M059J (cell line): ENCODE measurements at places on chromosomes 1 and 21. TPM values are rescaled to one million over a fixed set of nuclear protein-coding genes. Genes with fewer than 3 reads are reported as not detected.

GRCh38 chr1:223089250-223089649, 53.8 kb downstream of the TLR5 start:
- no peak for DNase-seq

DNA sequence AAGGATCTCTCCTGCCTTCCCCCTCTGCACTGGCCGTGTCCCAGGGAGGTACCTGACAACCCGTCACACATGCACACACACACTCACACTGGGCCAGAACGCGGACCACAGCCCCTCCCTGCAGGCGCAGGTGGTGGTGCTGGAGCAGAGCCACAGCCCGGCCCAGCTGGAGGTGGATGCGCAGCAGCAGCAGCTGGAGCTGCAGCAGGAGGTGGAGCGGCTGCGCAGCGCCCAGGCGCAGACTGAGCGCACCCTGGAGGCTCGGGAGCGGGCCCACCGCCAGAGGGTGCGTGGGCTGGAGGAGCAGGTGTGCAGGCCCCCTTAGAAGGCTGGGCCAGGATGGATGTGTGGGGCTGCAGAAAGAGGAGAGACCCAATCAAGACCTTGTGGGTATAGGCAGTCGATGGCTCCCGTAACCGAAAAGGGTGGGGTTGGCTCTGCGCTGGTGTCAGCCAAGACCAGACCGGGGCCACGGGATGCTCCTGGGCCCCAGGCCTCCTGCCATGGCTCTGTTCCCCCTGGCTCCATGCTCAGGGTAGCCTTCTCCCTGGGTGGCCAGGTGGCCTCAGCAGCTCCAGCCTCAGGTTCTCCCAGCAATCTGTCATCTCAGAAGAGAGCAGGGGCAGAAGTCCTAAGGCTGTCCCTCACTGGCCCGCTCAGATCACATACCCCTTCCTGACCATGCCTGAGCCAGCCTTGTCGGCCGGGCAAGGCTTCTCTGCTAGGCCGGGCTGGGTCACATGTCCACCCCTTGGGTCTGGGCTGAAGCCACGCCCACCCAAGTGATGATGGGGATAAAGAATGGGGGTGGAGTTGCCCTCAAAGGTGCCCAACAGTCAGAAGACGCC, 8.9 kb downstream of the MFAP2 start:
- no peak for DNase-seq

GRCh38 chr1:41327383-41327999, 33.7 kb upstream of the FOXO6 start:
- DNase-seq = no peak

GRCh38 chr1:31976401-31976800, 37.3 kb upstream of the KHDRBS1 start:
- peak; percentile 74 for DNase-seq

GRCh38 chr1:218324226-218324580, 20.9 kb upstream of the TGFB2 start:
- DNase-seq = no peak

DNA sequence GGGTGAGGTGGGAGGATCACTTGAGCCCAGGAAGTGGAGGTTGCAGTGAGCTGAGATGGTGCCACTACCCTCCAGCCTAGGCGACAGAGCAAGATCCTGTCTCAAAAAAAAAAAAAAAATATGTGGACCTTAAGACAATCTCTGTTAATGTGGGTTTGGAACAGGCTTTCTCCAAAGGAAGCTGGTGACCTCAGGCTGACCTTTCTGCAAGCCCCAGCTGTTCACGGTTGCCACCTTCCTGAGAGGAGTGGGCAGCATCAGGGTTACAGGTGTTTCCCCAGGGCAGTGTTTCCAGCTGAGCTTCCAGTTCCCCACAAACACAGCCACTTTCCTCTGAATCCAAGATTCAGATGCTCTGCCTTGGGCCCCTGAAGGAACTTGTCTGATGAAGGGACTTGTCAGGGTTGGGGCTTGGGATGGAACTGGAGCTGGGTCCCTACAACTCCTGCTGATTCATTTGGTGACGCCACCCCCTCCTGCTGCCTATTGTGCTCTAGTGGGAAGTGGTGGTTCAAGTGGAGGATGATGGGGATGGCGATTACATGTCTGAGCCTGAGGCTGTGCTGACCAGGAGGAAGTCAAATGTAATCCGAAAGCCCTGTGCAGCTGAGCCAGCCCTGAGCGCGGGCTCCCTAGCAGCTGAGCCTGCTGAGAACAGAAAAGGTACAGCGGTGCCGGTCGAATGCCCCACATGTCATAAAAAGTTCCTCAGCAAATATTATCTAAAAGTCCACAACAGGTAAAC, 1.9 kb downstream of the ZBTB48 start:
- peak; percentile 22 for DNase-seq

GRCh38 chr1:235892734-235893413, 26.2 kb upstream of the LYST start:
- no peak for DNase-seq

- peak; percentile 27 for DNase-seq
These were observed 24.9 kb downstream of the ITPKB start for GRCh38 chr1:226714148-226714547.

DNA sequence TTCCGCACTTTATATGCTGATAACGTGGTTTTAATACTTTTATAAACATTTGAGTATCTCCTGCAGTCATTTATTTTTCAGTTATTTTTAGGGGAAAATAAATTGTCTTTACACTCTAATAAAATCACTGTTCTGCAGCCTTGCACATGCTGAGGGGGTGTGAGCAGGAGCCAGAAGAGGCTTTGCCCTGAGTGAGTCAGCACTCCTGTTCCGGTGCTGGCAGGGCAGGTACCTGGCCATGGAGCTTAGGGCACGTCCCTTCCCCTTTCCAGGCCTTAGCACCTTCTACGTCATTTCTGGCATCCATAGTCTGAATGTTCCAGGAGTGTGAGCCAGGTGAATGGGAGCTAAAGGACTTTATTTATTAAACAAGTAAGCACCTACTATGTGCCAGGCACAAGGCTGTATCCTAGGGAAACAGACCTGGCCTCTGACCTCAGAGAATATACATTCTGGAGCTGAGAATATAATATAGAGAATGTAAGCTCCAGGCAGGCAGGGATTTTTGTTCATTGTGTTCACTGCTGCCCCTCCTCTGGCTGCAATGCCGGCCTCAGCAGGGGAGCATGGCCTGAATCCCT, 402.9 kb downstream of the PTPRU start:
- peak; percentile 52 for DNase-seq

DNA sequence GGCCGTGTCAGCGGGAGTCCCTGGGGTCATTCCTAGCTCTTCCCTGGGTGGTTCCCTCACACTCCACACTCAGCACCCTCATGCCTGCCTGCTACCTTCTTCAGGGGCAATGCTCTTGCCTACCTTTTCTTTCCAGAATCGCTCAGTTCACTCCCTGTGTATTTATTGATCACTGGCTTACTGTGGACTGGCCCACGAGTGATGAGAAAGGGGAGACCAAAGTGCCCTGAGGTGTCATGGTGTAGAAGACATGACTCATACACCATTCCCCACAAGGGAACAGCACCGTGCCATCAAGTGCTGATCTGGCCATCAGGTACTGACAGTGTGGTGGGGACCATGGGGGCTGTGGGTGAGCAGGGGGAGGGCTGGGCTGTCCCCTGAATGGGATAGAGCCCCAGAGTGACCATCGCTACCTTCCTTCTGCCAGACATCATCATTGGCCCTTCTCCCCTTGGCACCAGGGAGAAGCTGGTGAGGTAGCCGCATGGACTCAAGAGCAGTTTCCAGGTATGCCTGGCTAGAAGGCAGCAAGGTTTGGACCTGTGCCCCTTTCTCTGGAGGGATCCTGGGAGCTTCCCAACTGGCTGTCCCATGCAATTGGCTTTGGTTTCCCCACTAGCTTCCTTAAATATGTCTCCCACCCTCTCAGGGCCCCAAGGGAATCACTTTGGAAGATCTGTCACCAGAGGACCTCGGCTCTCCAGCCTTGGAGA, 17.2 kb upstream of the LRRN2 start:
- DNase-seq = no peak

DNA sequence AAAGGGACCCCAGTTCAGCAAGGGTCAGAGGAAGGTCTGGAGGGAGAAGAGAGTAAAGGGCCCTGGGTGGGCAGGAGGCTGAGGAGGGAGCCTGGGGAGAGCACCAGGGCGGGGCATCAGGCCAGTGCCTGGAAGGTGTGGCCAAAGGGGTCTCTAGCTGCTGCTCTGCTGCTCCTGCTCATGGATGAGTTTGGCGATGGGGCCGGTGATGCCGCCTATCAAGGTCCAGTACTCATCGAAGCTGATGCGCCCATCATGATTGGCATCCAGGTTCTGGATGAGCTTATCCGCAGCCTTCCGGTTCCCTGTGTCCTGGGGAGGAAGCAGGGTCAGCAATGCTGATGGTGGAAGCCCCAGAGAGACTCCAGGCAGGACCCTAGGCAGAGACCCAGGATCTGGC, 5.6 kb downstream of the S100A16 start:
- no peak for DNase-seq

GRCh38 chr21:17466166-17466565, 46.7 kb upstream of the CXADR start:
- peak; percentile 81 for DNase-seq

DNA sequence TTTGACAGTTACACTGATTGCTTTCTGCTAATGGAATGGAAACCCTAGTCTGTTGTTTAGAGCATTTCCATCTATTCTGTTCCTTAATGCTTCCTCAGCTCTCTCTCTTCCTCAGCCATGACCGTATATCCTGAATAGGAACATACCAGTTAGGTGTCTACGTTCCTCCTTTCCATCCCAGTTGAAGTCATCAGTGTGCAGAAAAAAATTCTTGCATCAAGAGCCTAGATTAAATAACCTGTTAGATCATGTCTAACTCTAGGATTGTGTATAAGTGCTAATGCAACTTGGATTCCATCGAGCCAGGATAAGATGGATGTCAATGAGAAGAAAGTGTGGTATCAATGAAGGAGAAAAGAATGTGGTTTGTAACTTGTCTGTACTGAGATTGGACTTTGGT, 18.7 kb downstream of the UBAP2L start:
- DNase-seq = no peak

DNA sequence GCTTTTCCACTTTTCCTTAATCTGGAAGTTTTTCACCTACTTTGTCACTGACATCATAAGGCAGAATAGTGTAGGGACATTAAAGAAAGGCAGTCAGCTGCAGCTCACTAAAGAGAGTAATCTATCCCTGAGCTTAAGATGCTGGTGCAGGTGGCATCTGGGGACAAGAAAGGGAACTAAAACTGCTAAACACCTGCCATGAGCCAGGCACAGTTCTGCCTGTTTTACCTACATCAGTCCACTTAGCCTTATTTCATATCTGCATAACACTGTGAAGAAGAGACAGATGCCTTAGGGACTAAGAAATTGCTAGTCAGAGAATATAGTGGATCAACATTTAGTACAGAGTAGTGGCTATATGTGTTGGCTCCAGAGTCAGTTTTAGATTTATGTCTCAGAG, 88.1 kb downstream of the GPATCH2 start:
- no peak for DNase-seq

GRCh38 chr1:229230140-229230892, 40.6 kb upstream of the RAB4A start:
- peak; percentile 34 for DNase-seq

- DNase-seq = peak; percentile 90
These were observed 23.6 kb downstream of the GADD45A start for GRCh38 chr1:67708606-67709005.

- DNase-seq = peak; percentile 98
These were observed 40.6 kb downstream of the SRRM1 start for GRCh38 chr1:24683713-24684162.

DNA sequence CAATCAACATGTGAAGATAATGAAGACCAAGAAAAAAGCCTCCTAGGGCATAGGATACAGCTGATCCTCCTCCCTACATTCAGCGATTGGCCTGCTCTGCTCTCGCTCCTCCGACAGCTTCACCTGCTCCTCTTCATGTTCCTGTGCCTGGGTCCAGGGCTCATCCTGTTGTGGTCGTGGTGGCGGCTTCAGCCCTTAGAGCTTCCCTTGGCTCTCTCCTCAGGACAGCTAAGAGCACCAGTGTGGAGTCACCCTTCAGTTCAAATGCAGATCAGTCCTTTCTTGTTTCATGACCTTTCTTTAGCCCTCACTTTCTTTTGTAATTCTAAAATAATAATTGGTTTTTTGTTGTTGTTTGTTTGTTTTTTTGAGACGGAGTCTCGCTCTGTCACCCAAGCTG, 18.7 kb downstream of the CNN3 start:
- no peak for DNase-seq

- DNase-seq = no peak
These were observed 48.7 kb downstream of the MRPS6 start for GRCh38 chr21:34122047-34122446.

DNA sequence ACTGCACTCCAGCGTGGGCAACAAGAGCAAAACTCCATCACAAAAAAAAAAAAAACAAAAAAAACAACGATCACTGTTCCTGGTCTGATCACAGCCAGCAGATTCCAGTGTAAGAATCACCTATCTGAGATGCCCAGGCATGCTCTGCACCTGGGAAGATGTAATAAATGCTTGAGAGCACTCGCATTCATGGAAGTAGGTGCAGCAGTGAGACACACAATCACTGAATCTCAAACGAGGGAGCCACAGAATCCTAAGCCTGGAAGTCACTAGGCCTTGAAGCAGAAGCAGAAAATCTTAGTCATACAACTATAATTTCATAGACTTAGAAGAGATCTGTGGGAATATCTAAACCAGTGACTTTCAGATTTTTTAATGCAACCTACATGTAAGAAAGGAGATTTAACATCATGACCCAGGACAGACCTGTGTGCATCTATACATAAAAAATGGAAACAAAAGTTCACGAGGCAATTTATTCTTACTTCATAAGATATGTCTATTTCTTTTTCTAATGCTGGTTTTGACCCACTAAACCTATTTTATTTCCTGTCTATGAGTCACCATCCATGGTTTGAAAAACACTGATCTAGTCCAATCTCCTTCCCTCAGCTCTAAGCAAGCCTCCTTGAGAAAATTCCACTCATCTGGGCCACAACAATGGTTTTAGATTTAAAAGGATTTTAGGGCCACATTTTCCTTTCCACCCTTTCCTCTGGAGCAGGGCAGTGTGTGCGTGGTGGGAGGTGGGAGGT, 30.4 kb downstream of the RIMS3 start:
- peak; percentile 57 for DNase-seq

GRCh38 chr1:43285269-43285990, at the start of gene C1orf210:
Gene C1orf210, minus strand, starts transcription at chr1:43285581. Its CDS starts 2,311 bp downstream, at chr1:43283270.
- no peak for DNase-seq

- no peak for DNase-seq
These were observed 477 bp downstream of the ICMT start for GRCh38 chr1:6235296-6235677.

The KLF17 gene
- total RNA-seq = 0.37 and 0.64 TPM in 2 replicates

The S100A14 gene
- not detected in 2 replicates for total RNA-seq

The MYOM3 gene
- total RNA-seq = 0.02 and 0.32 TPM in 2 replicates

The TMEM35B gene
- 42.5 and 51.6 TPM in 2 replicates for total RNA-seq

The UROD gene
- total RNA-seq = 125 and 127 TPM in 2 replicates

The JAK1 gene
- 56.2 and 90.9 TPM in 2 replicates for total RNA-seq

The CELA3A gene
- not detected in 2 replicates for total RNA-seq

The OLFML2B gene
- total RNA-seq = 21.1 and 28.4 TPM in 2 replicates

The LRRC53 gene
- total RNA-seq = not detected in 2 replicates
